Foreskin melanocyte (primary cell): ENCODE measurements at places on chromosomes 13 and 19.

DNA sequence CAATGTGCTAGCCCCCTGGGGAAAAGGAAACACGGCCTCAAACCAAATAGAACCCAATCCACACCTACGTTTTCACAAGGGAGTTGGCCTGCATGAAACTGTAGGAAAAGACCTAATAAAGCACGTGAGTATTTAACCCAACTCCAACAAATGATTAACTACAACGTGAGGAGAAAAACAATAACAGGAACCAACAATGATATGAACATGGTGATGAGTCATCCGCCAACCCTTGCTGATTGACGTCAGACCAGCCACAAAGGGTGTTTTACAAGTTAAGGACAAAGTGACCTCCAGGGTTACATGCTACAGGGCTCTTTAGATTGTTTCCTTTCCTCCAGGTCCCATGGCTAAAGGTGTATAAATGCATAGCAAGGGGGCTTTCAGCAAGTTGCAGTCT is 460.5 kb downstream of the COG6 start:
- DNase-seq, result peak; percentile 78

GRCh38 chr13:34901572-34901971 is 40.5 kb upstream of the NBEA start:
- DNase-seq, result no peak

DNA sequence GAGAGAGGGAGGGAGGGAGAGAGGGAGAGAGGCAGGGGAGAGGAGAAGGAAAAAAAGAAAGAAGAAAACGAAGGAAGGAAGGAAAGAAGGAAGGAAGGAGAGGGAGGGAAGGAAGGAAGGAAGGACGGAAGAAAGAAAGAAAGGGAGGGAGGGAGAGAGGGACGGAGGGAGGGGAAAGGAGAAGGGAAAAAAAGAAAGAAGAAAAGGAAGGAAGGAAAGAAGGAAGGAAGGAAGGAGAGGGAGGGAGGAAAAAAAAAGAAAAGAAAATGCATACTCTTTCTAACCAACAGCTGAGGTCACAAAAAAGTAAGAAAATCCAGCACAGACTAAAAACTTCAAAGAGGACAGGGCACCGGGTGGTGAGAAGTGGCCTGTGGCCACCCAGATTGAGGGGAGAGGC is 109.7 kb downstream of the GNG7 start:
- DNase-seq, result no peak

DNA sequence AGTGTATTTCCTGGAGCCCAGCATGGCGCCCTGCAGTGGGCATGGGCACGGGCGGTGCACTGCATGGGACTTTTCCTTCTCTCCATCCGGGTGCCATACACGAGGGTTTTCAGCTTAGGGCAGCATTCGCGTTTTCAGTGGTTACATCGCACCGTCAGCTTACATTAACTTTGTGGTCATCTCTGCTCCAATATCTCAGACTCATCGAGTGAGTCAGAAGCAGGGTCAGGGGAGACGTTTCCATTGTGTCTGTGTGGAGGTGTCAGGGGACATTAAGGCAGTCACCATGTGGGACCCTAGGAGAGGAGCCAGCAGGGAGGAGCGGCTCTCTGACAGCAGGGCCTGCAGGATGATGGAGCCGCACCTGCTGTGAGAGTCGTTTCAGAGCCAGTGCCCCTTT is 541.0 kb downstream of the FGF9 start:
- no peak for DNase-seq

DNA sequence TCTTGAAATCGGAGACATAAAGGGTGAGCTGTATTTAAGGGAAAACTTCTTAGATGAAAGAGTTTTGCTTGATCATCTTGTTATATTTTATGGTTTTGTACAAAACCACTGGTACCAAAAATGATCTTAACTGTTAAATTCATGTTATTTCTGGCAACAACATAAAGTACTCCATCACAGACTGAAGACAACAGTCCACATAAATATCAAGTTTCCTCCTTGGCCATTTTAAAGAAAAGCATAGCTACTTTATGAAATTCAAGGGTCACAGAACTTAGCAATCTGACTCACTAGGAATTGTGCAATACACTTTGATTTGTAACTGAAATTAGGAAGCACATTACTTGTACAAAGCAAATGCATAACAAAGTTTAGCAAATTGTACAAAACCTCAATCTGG is 66.3 kb downstream of the TBC1D4 start:
- DNase-seq, result no peak

- no peak for DNase-seq
These were observed 14.2 kb upstream of the TUBGCP3 start for GRCh38 chr13:112602189-112602588.

- no peak for DNase-seq
These were observed 16.2 kb downstream of the PKN1 start for GRCh38 chr19:14449321-14449720.

DNA sequence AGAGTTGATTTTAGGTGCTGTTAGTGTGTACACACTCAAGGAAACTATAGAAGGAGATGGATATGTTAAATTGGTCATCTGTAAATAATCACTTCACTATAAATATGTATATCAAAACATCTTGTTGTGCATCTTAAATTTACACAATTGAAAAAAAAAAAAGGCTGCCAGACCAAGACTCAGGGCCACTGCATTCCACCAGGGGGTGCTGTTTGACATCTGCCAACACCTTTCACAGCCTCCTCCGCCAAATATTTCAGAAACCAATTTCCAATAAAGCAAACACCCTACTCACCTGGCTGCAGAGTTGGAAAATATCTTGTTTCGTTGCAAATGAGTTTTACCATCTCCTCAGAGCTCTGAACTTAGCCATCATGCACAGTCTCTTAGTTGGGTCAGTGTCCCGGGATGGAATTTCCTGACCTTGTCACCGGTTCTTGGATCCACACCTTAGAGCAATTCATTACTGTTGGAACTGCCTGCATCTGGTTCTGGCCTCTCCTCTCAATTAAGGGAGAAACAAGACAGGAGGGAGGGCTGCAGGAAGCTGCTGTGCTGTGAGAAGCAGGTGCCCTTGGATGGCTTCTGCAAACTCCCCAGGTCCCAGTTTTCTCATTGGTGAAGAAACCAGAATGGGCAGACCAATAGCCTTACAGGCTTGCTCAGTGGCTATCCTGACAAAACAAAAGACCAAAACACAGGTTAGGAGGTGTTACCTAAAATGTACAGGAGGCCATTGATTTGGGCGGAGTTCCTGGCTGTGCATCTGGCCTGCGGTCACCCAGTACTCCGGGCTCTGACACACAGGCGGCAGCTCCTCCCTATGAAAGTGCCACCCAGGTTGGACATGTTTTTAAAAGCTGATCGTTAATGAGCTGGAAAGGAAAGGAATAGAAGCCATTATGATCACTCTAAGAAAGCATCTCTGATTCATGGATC is 746.6 kb downstream of the UQCRFS1 start:
- DNase-seq, result no peak

GRCh38 chr13:73687087-73687486 is 447.1 kb downstream of the KLF12 start:
- DNase-seq, result no peak

DNA sequence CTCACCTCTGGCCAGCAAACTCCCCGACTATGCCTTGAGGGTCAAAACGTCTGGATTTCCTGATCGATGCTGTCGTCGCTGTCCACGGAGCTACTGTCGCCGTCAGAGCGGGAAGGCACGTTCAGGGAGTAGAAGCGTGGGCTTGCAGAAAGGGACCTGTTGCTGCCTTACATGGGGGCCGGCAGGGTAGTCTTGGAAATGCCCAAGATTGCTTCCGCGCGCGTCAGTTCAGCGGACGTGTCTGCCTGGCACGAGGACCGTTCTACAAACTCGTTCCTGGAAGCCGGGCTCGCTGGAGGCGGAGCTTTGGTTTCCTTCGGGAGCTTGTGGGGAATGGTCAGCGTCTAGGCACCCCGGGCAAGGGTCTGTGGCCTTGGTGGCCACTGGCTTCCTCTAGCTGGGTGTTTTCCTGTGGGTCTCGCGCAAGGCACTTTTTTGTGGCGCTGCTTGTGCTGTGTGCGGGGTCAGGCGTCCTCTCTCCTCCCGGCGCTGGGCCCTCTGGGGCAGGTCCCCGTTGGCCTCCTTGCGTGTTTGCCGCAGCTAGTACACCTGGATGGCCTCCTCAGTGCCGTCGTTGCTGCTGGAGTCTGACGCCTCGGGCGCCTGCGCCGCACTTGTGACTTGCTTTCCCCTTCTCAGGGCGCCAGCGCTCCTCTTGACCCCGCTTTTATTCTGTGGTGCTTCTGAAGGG is 15.4 kb downstream of the RB1 start:
- DNase-seq, result no peak

- DNase-seq, result no peak
These were observed 226.3 kb downstream of the FGF9 start for GRCh38 chr13:21897161-21897560.

GRCh38 chr19:48480558-48481500 is 11.7 kb downstream of the CYTH2 start:
- DNase-seq, result no peak

GRCh38 chr19:43596842-43597461 is 557 bp downstream of the ZNF576 start:
- DNase-seq, result no peak

GRCh38 chr19:3357992-3358688 is 8.2 kb upstream of the NFIC start:
- no peak for DNase-seq

DNA sequence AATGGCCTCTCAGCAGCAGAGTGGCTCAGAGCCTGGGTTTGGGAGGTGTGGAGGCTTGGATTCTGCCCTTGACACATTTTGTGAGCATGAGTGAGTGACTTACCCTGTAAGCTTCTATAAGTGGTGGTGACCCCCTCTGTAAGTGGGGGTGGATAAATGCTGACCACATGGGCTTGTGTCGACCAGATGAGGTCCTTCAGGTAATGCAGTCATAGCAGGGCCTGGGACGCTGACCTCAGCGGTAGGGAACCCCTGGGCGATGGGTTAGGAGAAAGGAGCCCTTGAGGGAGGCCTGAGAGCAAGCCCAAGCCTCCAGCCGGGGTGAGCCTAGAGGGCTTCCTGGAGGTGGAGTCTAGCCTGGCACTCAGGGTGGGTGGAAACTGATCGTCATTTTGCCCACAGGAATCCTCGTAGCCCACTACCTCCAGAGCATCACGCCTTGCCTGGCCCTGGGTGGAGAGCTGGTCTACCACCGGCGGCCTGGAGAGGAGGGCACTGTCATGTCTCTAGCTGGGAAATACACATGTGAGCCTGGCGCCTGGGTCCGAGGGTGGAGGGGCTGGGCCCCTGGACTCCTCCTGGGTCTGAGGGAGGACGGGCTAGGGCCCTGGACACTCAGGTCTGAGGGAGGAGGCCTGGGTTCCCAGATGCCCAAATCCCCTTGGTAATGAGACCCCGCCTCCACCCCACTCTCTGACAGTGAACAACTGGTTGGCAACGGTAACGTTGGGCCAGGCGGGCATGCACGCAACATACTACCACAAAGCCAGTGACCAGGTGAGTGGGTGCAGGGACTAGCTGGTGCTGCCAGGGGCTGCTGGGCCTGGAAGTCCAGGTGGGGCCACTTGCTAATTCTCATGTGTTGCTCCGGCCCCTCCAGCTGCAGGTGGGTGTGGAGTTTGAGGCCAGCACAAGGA is 5.0 kb upstream of the APOE start:
- no peak for DNase-seq
